ENCODE measurements at places on chromosomes 2 and 18.

- DNase-seq, result no peak
Measured at GRCh38 chr18:7020995-7021777, 96.4 kb downstream of the LAMA1 start.

DNA sequence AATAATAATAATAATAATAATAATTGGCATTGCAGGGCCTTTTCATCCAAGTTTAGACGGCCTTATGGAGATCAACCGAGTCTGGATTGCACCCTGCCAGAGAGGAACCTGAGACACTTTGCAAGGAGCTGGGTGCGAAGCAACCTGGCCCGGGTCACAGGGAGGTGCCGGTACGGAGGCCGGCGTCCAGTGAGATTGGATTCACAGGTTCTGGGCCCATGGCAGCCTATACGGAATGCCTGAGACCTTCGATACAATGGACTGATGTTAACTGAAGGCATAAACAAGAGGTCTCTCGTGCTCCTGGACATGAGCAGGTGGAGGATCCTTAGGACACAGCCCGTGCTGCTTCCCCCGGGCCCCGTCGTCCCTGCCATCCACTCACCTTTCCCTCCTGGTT lies 416.5 kb upstream of the SALL3 start:
- no peak for DNase-seq

- DNase-seq, result no peak
Measured at GRCh38 chr2:49032126-49032525, 122.2 kb downstream of the FSHR start.

DNA sequence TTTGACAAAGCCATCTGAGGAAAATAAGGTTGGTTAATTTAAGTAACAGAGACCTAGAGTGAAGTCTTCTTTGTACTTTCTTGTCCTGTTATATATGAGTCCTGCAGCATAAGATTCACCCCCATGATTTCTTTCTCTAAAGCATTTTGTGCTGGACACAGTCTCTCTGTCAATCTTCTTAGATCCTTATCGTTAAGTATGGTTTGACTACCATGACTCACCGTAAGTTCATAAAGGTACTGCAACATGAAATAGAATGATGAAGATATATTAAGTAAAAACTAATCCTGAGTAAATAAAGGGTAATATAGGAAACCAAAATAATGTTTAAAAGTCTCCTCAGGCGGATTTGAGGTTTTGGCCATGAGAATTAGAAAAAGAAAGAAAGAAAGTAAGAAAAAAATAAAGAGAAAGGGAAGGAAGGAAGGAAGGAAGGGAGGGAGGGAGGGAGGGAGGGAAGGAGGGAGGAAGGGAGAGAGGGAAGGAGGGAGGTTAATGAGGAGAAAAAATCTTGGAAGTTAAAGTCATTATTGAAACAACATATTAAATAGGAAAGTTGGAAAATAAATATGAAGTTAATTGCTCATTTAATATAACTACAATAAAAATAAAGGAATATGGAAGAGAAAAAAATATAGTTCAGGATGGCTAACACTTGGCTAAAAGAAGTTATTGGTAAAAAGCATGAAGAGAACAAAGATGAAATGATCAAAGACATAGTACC lies 980.3 kb upstream of the CDH2 start:
- DNase-seq, result no peak

- no peak for DNase-seq
Measured at GRCh38 chr2:101398116-101398821, 11.0 kb upstream of the CREG2 start.

DNA sequence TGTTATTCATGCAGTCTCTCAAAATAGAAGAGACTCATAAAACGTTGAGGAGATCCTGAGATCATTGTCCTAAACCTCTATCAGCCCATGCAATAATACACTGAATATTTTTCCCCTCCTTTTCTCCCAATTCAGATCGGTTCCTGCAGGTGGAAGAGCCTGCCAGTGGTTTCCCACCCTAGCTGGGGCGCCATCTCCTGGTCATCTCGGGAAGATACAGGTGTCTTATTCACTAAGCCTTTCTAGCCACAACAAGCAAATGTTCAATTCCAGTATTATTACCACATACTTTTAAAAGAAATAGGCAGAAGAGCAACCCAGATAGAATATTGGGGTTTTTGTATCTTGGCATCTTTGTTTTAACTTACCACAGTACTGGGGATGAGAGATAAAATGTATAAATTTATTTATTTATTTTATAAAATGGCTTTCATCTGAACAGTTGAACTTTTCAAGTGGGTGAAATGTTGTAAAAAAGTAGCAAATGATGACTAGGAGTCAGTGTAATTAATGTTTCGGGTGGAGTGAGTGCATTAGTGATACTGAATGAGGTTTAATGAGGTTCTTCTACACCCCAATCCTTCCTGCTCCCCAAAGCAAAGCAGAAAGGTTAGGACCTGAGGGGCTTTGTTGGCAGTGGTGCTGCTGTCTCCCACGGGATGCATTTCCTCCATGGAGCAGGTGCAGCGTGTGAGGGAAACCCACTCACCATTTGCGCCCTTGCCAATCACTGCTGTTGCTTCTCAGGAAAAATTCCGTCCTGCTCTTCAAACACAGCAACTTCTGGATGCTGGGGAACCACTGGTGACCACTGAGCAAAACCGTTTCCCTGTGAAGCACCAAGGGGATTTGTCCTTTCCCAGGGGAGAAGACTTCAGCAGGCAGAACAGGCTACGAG lies 147.1 kb upstream of the FHL2 start:
- peak; percentile 60 for DNase-seq

GRCh38 chr18:22311301-22311700 lies 106.4 kb downstream of the CTAGE1 start:
- DNase-seq, result no peak

- DNase-seq, result no peak
Measured at GRCh38 chr2:44155666-44156446, 12.8 kb upstream of the PPM1B start.

- DNase-seq, result no peak
Measured at GRCh38 chr2:156343940-156344301, 11.4 kb upstream of the NR4A2 start.

GRCh38 chr18:8548186-8548585 lies 61.1 kb upstream of the RAB12 start:
- DNase-seq, result no peak

- peak; percentile 72 for DNase-seq
Measured at GRCh38 chr2:221573430-221574230, 1.5 kb upstream of the EPHA4 start.

DNA sequence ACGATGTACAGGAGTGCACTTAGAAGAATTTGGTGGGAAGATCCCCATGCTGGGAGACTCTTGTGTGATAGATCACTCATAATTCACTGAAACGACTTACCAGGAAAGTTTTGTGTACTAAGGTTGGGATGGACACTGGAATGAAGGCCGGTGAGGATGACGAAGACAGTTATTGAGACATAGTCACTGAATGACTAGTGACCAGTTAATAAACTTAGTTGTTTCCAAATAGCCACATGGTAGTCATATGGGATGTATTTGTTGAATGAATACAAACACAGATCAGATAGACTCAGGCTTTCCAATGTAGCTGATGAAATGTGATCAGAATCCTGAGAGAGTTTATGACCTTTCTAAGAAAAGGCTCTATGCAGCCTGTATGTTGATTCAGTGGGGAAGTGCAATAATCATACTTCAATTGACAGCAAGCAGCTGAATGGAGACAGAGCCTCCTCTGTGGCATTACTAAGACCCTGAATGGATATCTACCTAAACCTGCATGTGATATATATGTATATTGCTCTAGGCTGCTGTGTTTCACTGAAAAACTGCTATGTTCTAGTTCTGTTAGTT lies 20.4 kb downstream of the GDF7 start:
- no peak for DNase-seq

DNA sequence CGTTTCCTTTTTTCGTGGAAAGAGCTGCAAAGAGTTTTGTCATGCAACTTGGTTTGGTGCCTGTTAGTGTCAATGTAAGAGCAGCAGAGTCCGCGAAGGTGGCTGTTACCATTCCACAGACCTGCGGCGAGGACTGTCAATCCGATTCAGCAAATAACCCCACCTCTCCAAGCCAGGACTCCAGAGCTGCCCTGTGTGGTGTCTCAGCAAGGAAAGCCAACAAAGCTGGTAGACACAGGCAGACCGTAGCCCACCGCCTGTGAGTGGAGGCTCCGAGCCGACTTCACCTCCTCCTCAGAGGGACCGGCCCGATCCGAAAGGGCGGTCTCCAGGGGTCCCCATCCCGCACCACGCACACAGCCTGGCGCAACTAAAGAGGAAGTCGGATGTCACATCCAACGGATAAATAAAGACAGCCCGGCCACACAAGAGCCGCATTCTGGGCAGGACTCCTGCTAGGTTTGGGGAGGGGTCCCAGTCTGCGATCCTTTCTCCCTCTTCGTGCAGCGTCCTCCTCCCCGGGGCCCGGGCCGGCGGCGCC lies 819 bp downstream of the ANKRD44 start:
- DNase-seq, result peak; percentile 47
